ENCODE measurements at places on chromosomes 3 and 15.

DNA sequence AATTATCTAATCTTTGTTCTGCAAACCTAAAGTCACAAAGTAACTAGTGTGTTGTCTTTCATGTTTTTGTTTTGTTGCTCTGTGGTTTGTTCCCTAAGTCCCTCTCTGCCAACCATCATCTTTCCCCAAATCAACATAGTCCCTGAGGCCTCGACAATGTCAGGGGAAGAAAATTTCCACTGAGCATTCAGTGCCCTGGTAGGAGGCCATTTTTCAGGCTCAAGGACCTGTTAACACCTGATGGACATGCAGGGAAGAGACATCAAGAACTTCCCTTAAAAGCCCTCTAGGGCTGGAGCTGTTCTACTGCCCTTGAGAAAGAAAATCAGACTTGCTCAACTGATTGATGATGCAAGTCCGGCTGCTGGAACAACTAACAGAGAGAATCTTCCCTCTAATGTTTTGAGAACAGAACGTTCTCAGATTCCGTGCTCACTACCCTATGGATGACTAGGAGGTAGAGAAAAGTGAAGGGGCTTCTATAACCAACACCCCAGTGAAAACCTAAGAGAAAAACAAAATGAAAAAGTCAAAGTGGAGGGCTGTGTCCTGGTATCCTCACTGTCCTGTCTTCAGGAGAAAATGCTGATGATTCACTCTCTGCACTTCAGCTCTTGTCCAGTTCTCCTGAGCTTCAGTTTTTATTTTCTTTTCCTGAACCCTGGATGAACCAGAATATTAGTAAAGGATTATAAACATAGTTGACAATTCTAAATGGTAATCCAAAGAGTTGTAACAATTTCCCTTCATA, 373.1 kb downstream of the FOXP1 start:
- DNase-seq: no peak

DNA sequence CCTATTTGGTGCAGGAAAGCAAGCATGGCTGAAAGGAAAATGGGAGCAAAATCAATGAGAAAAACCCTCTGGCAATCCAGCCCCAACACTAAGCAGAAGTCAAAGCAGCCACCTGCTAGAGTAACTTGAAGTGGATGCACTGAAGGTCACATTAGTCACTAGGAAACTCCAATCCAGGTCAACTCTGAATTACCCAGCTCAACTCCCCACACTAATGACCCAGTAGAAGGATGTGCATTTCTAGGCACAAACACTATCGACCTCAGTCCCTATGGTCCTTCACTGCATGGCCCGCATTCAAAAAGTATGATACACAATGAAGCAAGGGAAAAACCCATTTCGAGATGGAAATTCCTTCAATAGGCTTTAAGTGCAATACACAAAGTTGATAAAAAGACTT, 80.6 kb downstream of the RAD18 start:
- no peak for DNase-seq

DNA sequence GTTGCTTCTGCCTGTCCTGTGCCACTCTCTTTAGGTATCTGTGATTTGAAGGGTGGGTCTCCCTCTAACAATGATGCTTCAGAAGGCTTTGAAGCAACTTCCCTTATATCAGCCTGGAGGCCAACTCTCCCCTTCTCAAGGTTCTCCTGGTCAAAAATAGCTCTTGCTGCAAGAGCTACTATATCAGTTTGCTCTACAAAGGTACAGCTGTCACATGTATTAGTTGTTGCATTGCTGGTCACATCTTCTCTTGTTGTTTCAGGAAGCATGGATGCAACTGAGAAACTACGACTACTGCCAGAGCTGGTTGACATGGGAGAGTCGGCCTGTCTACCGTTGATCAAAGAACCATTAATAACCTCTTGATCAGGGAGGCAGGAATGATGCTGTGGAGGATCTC, 38.3 kb downstream of the USF3 start:
- no peak for DNase-seq

DNA sequence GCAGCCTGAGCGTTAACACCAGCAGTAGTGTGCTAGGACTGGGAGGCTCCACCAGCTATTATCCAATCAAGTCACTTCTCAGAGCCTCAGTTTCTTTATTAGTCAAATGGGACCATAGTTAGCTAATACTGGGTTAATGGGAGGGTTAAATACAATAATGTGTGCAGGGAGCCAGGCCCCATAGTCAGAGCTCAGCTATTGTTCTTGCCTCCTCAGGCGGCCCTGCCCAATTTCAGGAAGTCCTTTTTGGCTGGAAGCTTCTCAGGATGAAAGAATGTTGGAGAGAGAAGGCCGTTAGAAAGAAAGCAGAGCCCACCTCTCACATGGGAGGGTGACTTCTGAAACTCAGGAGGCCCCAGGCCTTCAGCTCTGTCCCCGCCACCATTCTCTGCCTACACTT, 39.5 kb upstream of the SMAD6 start:
- DNase-seq: no peak

- DNase-seq: no peak
Measured at GRCh38 chr3:20645340-20645739, 459.3 kb upstream of the SGO1 start.
